Caudate nucleus (tissue), 63 donors: ENCODE measurements at places on chromosomes 13 and 19.
A peak's percentile ranks its signal among the peaks of the same experiment; 100 is the strongest.

DNA sequence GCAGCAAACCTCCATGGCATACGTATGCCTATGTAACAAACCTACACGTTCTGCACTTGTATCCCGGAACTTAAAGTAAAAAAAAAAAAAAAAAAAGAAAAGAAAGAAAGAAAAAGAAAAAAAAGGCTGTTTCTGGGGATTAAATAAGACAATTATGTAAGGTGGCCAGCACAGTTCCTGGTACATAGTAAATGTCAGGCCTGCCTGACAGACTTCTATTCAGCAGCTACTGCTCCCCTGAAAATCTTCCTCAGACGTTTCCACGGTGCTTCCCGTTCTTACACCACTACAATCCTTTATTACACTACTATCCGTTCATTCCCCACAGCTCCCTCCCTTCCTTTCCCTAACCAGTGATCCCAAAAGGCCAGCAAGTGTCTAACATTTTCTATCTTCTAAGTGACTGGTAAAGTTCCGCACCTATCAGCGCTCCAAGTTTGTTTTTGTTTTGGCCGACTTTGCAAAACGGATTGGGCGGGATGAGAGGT is 636 bp upstream of the RB1 start:
- DNase-seq, result no peak

DNA sequence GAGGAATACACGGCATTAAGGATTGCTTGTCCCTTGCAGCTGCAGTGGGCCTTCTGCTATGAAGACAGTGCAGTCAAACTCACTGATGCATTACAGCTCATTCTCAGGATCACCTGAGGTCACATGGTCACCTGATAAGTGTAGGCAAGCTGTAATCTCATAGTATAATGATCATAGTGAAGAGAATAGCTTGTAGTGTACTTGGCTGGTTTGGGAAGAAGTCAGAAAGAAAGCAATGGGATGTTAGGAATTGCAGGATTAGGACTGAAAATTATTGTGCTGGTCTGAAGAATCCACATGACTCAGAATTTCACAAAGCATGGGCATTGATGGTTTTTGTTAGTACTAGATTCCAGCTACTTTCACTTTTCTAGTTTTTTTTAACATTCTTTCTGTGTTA is 76.7 kb downstream of the MBNL2 start:
- DNase-seq, result no peak

GRCh38 chr13:99311137-99311536 is 3.9 kb upstream of the GPR183 start:
- peak; percentile 33 for DNase-seq

DNA sequence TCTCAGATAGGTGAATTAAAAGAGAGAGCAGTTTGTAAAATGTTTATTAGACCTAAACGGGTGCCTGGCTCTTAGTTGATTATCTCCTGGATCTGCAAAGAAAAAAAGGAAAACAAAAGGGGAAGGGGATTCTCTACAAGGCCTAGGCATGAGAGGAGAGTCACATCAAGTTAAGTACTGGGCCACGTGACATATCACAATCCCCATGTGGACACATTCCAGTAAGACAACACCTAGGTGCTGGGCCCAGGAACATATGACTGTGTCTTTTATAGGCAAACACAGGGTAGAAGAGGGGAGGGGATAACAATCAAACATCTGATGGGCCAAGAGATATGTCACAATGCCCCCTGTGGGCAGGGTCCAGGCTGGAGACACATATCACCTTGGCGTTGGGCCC is 4.2 kb upstream of the ZNF91 start:
- DNase-seq, result no peak

GRCh38 chr13:78012046-78012445 is 93.4 kb upstream of the EDNRB start:
- DNase-seq, result no peak

GRCh38 chr13:29529754-29530153 is 65.7 kb downstream of the SLC7A1 start:
- DNase-seq, result no peak

DNA sequence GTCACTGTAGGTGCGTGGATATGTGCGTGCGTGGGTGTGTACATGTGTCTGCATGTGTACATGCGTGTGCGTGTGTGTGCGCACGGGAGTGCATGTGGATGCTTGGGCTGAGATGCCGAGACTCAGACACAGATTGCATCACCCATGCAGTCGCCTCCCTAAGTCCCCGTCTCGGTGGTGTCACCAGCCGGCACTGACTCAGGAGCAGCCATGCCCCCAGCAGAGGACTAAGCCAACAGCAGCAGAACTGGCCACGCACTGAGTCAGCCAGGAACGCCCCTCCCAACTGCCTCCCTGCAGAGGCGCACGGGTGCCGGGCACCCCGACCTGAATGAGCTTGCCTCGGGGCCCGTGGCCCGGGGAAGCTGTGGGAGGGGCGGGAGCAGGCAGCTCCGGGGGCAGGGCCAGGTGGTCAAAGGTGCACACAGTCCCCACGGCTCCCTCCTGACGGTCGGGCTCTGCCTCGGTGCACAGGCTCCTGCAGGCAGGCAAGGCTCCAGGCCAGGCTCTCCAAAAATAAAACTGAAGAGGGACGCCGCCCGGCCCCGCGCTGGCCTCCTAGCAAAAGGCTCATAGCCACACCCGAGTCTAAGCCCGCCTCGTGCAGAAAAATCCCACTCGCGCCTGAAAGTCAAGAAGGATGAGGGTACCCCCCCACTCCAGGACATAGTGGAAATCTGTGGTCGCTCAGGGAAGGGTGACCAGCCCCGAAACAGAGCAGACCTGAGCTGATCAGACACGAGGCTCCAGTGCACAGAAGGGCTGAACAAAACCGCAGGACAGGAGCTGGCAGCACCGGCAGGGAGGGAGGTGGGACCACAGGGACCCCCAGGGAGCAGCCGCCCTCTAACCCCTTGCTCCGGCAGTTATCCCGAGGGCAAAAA is 49.2 kb downstream of the GADD45B start:
- no peak for DNase-seq

DNA sequence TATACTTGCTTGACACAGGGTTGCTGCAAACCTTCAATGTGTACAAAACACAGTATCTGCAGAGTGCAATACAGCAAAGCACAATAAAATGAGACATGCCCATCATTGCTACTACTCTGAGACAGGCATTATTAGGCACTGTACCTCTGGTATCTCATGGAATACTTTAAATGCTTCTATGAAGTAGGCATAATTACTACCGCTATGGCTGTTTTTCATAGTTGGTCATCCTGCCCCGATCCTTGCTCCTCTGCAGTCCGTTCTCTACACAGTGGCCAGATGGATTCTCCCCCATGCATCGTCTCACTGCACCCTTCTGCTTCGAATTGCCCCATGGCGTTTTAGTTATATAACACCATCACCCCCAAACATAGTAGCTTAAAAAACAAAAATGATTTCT is 83.0 kb upstream of the UBL3 start:
- no peak for DNase-seq

- no peak for DNase-seq
These were observed 94.6 kb upstream of the DIAPH3 start for GRCh38 chr13:60258349-60258748.

DNA sequence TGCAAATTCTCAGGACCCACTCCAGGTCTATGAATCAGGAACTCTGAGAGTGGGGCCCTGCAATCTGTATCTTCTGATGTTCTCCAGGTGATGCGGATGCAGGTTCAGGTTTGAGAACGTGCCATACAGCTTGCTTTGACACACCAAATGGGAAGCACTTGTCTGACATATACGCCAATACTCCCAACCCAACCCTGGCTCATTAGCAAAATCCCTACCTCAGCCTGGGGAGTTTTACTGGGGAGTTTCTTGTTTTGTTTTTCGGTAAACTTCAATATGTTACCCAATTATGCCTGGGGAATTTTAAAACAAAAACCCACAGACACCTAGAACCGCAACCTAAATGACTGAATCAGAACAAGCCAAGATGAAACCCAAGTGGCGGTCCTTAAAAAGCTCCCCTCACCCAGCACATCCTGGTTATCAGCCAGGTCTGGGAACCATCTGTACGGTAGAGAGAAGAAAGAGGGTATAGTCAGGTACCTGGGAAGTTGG is 41.2 kb downstream of the ABCC4 start:
- no peak for DNase-seq

DNA sequence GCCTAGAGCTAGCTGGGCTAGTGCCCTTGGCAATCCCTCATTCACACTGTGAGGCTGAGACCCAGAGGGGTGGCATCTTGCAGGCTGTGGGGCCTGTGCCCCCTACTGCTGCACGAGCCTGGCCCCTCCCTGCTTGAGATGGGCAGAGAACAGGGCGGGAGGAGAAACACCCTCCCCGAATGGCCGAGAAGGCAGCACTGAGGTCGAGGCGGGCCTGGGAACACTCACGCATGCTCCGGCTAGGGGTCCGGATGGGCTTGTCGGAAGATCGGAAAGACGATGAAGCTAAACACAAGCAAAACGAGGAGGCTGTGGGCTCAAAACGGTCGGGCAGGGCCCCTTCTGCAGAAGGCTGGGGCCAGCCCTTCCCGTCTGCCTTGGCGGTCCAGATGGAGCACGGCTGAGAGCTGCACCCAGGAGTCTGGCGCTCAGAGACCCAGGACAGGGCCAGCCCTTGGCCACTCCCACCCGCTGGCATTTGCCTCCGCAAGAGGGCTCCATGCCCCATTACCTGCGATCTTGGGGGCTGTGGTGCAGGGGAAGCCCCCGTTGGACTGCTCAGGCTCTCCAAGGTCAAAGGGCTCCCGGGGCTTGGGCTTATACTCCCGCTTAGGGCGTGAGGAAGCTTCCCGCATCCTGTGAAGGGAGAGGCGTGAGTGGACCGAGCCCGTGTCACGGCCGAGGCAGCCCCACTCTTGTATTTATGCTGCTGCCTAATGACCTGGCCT is 18.9 kb downstream of the MPND start:
- DNase-seq, result no peak

DNA sequence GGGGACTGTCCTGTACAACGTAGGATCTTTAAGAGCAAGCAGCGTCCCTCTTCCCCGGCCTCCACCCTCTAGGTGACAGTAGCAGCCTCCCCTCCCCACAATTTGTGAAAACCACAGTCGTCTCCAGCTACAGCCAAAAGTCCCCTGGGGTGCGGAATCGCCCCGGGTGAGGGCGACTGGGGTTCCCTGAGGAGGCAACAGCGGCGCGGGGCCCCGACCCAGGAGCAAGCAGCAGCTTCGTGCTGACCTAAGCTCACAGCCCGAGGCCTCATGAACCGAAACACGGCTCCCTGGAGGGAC is 322 bp downstream of the ZNF558 start:
- DNase-seq, result no peak

GRCh38 chr19:49845414-49845813 is 5.5 kb upstream of the PTOV1 start:
- DNase-seq, result no peak

GRCh38 chr19:49594157-49594992 is 3.4 kb downstream of the PRR12 start:
- DNase-seq, result no peak

GRCh38 chr19:30778961-30779715 is 407.0 kb downstream of the ZNF536 start:
- DNase-seq, result no peak

DNA sequence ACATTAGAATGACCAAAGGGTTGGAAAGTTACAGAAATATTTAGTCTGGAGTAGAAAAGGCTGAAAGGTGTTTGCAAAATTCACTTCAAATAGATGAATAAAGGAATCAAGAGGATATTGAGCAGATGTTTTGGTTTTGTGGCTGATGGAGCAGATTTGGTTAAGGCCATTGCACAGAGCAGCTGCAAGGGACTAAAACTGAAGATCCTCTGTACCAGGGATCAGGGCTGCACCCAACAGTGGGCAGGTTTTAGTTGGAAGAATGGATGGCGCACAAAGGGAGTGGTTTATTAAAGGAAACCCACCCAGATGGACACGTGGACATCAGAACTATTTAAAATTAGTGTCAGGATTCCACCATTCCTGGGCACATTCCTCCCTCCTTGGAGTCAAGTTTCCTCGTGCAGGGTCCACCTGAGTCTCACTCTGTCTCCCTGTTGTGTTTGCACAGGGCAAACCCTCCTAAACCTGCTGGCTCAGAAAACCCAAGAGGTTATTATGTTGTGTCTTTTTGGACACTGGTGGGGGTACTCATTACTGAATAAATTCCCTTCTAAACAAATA is 9.2 kb upstream of the UBAC2 start:
- DNase-seq, result no peak

- DNase-seq, result no peak
These were observed 8.1 kb upstream of the ADGRE2 start for GRCh38 chr19:14786421-14786851.

DNA sequence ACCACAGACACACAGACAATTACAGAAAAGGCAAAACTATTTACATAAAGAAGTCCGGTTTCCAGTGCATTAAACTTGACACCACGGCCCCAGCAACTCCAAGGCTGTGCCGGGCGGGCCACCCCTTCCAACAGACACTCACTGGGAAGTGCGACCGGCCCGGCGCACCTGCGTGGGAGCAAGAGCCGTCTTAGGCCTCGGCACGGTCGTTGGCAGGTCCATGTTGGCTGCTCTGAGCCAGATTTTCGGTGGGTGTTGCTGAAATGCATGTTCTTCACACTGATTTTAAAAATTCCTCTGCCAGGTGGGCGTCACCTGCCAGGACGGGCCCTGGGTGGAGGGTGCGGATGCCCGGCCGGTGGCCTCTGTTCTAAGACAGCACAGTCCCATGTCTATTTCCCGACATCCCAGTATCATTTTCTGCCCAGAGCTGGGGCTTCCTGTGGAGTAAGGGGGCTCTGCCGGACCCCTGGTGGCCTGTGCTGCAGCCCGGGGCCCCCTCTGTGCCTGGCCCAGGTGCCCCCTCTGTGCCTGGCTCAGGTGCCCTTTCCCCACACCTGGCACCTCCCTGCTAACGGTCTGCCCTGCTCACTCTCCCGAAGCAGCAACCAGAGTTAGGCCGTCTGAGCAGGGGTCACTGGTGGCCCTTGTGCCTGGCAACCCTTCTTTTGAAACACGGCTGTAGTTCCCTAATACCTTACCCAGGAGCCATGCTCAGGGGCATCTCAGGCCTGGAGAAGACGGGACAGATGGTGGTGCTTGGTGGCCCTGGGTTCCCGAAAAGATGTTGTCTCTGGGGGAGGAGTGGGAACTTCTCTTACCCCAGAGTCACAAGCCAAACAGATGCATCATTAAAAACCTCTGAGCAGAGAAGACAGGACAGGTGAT is 9.2 kb downstream of the TMEM255B start:
- DNase-seq, result no peak

GRCh38 chr13:85419611-85420010 is 379.6 kb downstream of the SLITRK6 start:
- DNase-seq, result no peak

GRCh38 chr19:36771261-36772231 is 1.1 kb downstream of the ZNF850 start:
- peak; percentile 23 for DNase-seq

DNA sequence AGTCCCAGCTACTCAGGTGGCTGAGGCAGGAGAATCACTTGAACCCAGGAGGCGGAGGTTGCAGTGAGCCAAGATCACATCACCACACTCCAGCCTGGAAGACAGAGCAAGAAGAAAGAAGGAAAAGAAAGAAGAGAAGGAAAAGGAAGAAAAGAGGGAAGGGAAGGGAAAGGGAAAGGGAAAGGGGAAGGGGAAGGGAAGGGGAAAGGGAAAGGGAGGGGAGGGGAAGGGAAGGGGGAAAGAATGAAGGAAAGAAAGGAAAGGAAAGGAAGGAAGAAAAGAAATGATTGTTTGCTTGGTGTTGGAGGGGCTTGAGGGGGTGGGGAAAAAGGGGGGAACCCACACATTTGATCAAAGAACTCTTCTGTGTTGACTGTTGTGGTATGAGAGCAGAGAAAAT is 10.0 kb downstream of the PMIS2 start:
- no peak for DNase-seq

- no peak for DNase-seq
These were observed 41.0 kb downstream of the CCDC70 start for GRCh38 chr13:51902776-51903175.

- DNase-seq, result no peak
These were observed 64.3 kb downstream of the TM9SF2 start for GRCh38 chr13:99565478-99566124.

GRCh38 chr19:14770136-14770535 is 8.2 kb downstream of the ADGRE2 start:
- no peak for DNase-seq
